ENCODE measurements at places on chromosomes 6 and 20.

DNA sequence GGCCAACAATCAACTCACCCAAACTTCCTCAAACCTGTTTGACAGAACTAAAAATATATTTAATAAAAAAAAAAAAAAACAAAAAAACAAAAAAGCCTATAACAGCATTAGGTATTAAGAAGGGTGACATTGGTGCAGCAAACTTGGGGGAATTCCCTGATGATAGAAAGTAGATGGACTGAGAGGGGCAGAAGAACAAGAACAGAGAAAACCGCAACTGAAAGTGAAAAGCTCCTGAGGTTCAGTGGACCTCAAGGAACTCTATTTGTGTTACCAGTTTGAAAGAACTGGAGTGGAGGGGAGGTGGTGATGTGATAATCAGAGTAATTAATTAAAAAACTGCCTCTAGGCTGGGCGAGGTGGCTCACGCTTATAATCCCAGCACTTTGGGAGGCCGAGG, 53.8 kb downstream of the MACROD2 start:
- no peak for DNase-seq

DNA sequence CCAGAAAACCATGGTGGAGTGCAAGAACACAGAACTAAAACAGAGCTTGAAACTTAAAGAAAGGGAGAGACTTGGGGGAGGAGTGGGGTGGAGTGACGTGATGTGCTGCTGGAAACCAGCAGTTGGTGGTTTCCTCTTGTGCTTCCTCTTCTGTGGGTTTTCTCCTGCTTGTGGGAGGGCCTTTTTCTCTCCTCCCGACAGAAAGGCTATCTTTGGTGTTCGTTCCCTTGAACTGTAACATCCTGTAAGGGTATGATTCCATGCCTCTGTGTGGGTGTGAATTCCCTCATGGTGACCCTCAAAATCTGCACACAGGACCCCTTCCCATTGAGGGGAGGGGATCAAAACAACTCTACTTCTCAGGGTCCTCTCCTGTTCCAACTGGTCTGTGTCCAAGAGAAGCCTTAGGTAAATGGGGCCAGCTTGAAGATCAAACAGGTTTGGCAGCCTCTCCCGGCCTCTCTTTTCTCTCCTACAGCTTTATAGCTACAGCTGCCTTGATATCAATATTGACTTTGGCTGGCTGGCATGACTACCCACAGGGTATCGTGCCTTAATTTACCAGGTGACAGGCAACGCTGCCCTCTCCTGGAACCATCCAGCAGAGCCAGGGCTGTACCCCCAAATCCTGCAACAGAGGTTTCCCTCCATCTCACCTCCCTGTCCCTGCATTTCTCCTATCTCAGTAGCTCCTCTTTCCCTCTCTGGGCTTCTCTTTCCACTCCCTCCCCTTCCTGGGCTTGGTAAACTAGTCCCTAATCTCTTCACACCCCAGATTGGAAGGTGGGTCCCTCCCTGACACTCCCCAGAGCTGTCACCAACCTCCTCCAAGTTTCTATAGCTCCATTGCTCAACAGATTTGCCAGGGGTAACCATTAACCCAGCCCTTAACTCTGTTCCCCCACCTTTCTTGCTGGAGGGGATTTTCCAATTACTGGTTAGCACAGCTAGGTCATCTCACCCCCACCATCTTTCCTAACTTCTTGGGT, 1.5 kb upstream of the MSH5 start:
- no peak for DNase-seq

DNA sequence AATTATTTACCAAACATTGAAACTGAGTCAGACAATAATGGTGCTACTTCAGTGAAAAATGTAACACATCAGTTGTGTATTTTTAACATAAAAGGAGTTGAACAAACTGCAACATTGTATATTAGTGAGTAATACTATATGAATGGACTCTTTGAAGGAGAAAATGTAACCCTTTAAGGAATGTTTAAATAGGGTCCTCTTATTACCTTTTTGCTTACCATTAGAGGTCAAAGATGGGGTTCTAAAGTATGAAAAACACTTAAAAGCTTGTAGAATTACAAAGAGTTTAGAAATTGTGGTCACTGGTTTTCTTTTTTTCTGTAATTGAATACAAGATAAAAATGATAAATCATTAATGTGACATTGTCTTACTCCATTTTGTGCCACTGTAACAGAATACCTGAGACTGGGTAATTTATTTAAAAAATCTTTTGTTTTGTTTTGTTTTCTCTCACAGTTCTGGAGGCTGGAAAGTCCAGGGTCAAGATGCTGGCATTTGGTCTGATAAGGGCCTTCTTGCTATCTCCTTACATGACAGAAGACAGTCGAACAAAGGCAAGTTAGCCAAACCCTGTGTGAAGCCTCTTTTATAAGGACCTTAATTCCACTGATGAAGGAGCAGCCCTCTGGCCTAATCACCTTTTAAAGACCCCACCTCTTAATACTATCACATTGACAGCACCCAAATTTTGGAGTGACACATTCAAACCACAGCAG, 43.2 kb downstream of the SESN1 start:
- DNase-seq, result no peak

- DNase-seq, result no peak
Measured at GRCh38 chr6:111809264-111809663, 64.0 kb downstream of the FYN start.
